Right renal cortex interstitium (tissue), 3 donors: ENCODE measurements at places on chromosomes 4 and X. TPM values are rescaled to one million over a fixed set of nuclear protein-coding genes. Genes with fewer than 3 reads are reported as not detected.

CTAG1B gene
- not detected for polyA plus RNA-seq

PAGE2B gene
- not detected for polyA plus RNA-seq

PARM1 gene
- 58.6 TPM for polyA plus RNA-seq

SHROOM2 gene
- 18.9 TPM for polyA plus RNA-seq

FHDC1 gene
- polyA plus RNA-seq: 4.0 TPM
